SW 1271 (cell line): ENCODE measurements at places on chromosomes 12 and 14.

DNA sequence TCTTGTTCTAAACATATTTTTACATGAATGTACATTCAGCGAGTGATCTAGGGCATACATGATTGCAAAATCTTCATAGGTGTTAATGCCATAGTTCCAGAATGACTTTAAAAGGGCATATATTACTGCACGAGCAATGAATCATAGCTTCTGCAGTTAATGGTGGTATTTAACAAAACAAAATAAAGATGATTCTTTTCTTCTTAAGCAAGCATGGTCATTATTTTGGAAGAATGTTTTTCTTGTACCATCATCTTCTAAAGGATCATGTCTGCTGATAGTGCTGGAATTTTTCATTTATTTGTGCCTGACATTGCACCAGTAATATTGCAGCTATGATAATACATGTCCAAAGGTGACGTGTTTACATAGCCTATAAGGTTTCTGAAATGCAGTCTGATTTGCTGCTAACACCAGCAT lies 388.6 kb downstream of the CCDC91 start:
- no peak for DNase-seq

GRCh38 chr12:48441069-48441468 lies 31.3 kb upstream of the ANP32D start:
- DNase-seq = no peak

DNA sequence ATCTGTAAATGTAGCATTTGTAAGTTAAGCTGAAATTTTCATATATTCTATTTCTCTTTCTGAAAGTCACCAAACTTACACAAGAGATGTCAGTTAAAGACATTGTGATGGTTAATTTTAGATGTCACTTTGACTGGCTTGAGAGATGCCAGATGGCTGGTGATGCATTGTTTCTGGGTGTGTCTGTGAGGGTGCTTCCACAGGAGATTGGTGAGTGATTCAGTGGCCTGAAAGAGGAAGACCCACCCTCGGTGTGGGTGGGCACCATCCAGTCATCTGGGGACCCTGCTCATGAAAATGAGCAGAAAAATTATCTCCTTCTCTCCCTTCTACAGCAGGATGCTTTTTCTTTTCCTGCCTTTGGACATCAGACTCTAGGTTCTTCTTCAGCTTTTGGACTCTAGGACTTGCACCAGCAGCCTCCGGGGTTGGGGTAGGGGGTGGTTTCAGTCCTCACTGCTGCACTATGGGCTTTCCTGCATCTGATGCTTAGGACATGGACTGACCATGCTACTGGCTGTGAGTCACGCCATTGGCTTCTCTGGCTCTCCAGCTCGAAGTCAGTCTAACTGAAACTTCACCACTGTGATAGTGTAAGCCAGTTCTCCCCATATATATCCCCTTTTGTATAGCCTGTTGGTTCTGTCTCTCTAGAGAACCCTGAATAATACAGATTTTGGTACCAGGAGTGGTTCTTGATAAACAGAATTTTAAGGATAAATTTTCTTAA lies 20.9 kb downstream of the PDE6H start:
- DNase-seq = no peak

- peak; percentile 44 for DNase-seq
Measured at GRCh38 chr12:14417715-14418114, 52.2 kb downstream of the ATF7IP start.

GRCh38 chr12:47527816-47528215 lies 178.0 kb downstream of the RPAP3 start:
- DNase-seq = no peak

GRCh38 chr12:59643550-59643949 lies 47.7 kb downstream of the SLC16A7 start:
- no peak for DNase-seq

DNA sequence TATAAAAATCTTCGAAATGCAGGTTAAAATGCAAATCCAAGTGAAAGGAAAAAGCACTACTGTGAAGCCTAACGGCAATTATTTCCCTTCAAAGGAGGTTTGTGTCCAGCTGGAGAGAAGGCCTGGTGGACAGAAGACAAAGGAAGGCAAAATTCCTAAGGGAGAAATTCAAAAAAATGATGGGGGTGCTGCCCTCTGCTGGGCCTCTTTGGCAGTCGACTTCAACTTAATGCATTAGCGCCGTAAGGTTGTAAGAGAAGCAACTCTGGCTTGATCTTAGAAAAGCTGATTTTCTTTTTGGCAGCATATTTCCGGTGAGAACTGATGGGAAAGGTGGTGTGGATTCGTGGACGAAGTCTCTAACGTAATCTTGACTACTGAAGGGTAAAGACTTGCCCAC lies 34.3 kb upstream of the CHFR start:
- no peak for DNase-seq

- DNase-seq = no peak
Measured at GRCh38 chr12:40261937-40262336, 37.1 kb downstream of the LRRK2 start.

DNA sequence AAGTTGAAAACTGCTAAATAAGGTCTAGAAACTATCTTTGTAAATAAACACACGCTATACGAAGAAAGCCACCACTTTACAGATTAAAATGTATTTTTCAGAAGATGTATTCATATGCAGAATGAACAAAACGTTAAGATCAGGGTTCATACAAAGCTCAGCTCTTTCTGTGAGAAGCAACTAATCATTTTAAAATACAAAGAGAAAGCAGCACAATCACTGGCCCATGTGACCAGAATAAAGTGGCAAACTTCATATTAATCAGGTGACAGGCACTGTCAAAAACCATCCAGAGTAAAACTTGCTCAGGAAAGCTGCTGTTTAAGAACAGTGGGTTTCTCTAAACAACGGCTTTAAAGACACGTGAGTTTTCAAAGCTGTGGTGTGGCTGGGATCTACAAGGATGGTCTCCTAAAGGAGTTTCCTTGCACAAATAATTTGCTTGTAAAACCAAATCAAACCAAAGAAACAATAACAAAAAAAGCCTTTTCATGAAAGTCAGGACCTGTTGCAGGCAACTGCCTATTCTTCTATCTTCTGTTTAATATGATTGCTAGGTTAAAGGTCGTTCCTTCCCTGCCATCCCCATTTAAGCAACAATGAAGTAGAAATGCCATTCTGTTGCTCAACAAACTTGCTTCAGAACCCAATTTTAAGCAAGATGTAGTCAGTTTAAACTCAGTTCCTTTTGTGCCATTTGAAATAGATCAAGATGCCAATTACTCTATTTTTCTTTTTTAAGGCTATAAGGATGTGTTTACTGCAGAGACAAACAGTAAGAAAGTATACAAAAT lies 22.3 kb downstream of the SEL1L start:
- no peak for DNase-seq

- DNase-seq = no peak
Measured at GRCh38 chr12:118271770-118272417, 100.8 kb downstream of the TAOK3 start.

DNA sequence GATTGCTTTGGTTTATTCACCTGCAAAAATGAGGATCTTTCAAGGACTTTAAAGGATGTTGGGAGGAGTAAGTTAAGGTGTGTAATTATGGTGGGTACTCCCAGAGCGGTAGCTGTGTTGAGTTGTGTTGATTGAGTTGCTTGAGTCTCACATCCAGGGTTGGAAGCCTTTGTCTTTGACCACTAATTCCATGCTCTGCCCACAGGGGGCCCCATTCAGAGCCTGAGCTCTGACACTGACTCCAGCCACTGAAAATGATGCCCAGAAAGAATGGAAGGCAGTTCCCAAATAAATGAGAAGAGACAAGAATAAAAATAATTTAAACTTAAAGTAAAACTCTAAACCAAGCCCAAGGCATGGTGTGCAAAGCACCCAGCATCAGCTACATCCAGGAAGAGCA lies 237.4 kb upstream of the PWP1 start:
- no peak for DNase-seq

- peak; percentile 49 for DNase-seq
Measured at GRCh38 chr14:75125617-75126016, 1.2 kb downstream of the NEK9 start.
